ENCODE measurements at places on chromosomes 5 and 9. TPM values are rescaled to one million over a fixed set of nuclear protein-coding genes. Genes with fewer than 3 reads are reported as not detected.

DNA sequence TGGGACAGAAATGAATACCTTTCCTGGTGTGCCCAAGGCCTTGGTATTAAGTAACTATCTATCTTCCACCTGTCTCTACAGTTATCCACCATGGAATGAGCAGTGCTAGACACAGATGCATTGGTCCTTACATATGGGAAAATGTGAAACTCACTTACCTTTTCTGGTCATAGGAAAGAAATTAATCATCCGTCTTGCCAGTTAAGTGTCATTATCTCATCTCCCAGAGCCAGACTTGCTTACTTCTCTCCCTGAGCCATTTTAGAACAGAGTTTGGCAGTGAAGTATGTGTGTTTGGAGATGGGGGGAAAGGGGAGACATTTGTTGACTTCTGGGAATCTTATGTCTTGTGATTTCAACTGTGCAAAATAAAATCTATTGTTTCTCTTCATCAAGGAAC, 1211.0 kb upstream of the CDH6 start:
- DNase-seq, result no peak
- H3K36me3 ChIP-seq, result no peaks in the 10 kb centered on the region
- no peaks in the 10 kb centered on the region for H3K4me1 ChIP-seq
- no peak overlapping the region for H3K27ac ChIP-seq
- H3K4me3 ChIP-seq, result no peak overlapping the region
- H3K27me3 ChIP-seq, result no peaks in the 10 kb centered on the region

The ZMAT2 gene
- total RNA-seq, result 47.7 TPM

- no peaks in the 10 kb centered on the region for H3K36me3 ChIP-seq
- H3K4me1 ChIP-seq, result no peaks in the 10 kb centered on the region
- H3K27ac ChIP-seq, result no peak overlapping the region
- H3K27me3 ChIP-seq, result no peaks in the 10 kb centered on the region
- no peak overlapping the region for H3K4me3 ChIP-seq
These were observed 121.1 kb downstream of the SPATA31D1 start for GRCh38 chr9:82109626-82110025.

- peaks cover 7% of the 10 kb centered on the region for H3K4me1 ChIP-seq
- H3K36me3 ChIP-seq, result no peaks in the 10 kb centered on the region
- H3K27ac ChIP-seq, result no peak overlapping the region
- H3K27me3 ChIP-seq, result no peaks in the 10 kb centered on the region
- H3K4me3 ChIP-seq, result no peak overlapping the region
- DNase-seq, result no peak
These were observed 74.1 kb downstream of the TEK start for GRCh38 chr9:27183131-27183530.

GRCh38 chr9:15211160-15211814, 95.7 kb downstream of the TTC39B start:
- peak overlapping the region; percentile 12 for H3K4me3 ChIP-seq
- DNase-seq, result no peak
- no peaks in the 10 kb centered on the region for H3K4me1 ChIP-seq
- H3K36me3 ChIP-seq, result no peaks in the 10 kb centered on the region
- H3K27me3 ChIP-seq, result no peaks in the 10 kb centered on the region

- H3K27ac ChIP-seq, result no peak overlapping the region
- no peak overlapping the region for H3K4me3 ChIP-seq
- H3K36me3 ChIP-seq, result peaks cover 2% of the 10 kb centered on the region
- H3K27me3 ChIP-seq, result no peaks in the 10 kb centered on the region
These were observed 200.7 kb downstream of the FANCC start for GRCh38 chr9:95116808-95117204.

The SHC3 gene
- 0.71 TPM for total RNA-seq

GRCh38 chr9:74753650-74754049, 134.1 kb downstream of the TRPM6 start:
- no peak overlapping the region for H3K4me3 ChIP-seq
- H3K36me3 ChIP-seq, result no peaks in the 10 kb centered on the region
- no peaks in the 10 kb centered on the region for H3K27me3 ChIP-seq
- no peak for DNase-seq
- no peak overlapping the region for H3K27ac ChIP-seq

DNA sequence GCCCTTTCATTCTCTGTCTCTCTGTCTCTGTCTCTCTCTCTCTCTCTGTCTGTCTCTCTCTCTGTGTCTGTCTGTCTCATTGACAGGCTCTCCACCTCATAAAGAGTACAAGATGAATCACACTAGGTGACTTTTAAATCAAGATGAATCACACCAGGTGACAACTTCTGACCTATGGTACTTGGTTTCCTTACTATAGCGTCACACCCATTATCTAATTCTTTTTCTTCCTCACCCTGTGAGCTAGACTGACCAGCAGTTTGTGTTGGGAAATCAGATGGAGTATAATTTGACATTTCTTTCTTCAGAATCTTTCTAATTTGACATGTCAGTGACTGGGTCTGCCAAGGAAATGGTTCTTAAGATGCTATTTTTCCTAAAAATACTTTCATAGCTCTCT, 232.9 kb downstream of the ARRDC3 start:
- peaks cover 14% of the 10 kb centered on the region for H3K4me1 ChIP-seq
- H3K36me3 ChIP-seq, result no peaks in the 10 kb centered on the region
- no peak for DNase-seq
- H3K27me3 ChIP-seq, result no peaks in the 10 kb centered on the region
- H3K4me3 ChIP-seq, result no peak overlapping the region

- H3K27ac ChIP-seq, result no peak overlapping the region
- no peak for DNase-seq
- no peaks in the 10 kb centered on the region for H3K36me3 ChIP-seq
- no peaks in the 10 kb centered on the region for H3K4me1 ChIP-seq
- H3K27me3 ChIP-seq, result no peaks in the 10 kb centered on the region
These were observed 219.7 kb downstream of the TRPM3 start for GRCh38 chr9:70901746-70902145.

The ZNF354B gene
- total RNA-seq, result 6.4 TPM

The GFPT2 gene
- total RNA-seq, result 4.4 TPM

The IFNB1 gene
- total RNA-seq, result not detected

- H3K27ac ChIP-seq, result no peak overlapping the region
- no peak for DNase-seq
- no peaks in the 10 kb centered on the region for H3K36me3 ChIP-seq
- H3K4me3 ChIP-seq, result no peak overlapping the region
These were observed 556.3 kb downstream of the PDE4D start for GRCh38 chr5:59337240-59337639.

GRCh38 chr5:20113031-20113715, 125.2 kb upstream of the CDH18 start:
- H3K36me3 ChIP-seq, result no peaks in the 10 kb centered on the region
- no peak overlapping the region for H3K4me3 ChIP-seq
- no peaks in the 10 kb centered on the region for H3K4me1 ChIP-seq
- H3K27ac ChIP-seq, result no peak overlapping the region
- no peaks in the 10 kb centered on the region for H3K27me3 ChIP-seq

- H3K27me3 ChIP-seq, result no peaks in the 10 kb centered on the region
- peaks cover 40% of the 10 kb centered on the region for H3K4me1 ChIP-seq
- H3K27ac ChIP-seq, result peak overlapping the region; percentile 67
- DNase-seq, result peak; percentile 82
These were observed 3.6 kb upstream of the ENG start for GRCh38 chr9:127858041-127858512.

The NSG2 gene
- not detected for total RNA-seq

- no peaks in the 10 kb centered on the region for H3K27me3 ChIP-seq
- no peak for DNase-seq
- H3K36me3 ChIP-seq, result no peaks in the 10 kb centered on the region
- no peak overlapping the region for H3K4me3 ChIP-seq
These were observed 64.2 kb upstream of the RANBP3L start for GRCh38 chr5:36365896-36366295.

The SLC23A1 gene
- total RNA-seq, result not detected

The PCDHAC1 gene
- total RNA-seq, result 0.36 TPM

The TRIP13 gene
- 0.39 TPM for total RNA-seq
